ENCODE measurements at places on chromosomes 2 and 18.

- no peak for DNase-seq
Measured at GRCh38 chr2:31137211-31138036, 816 bp downstream of the GALNT14 start.

- DNase-seq = no peak
Measured at GRCh38 chr2:81589406-81589805, 1284.9 kb upstream of the LRRTM1 start.

GRCh38 chr2:229009816-229010215, 261.3 kb downstream of the PID1 start:
- no peak for DNase-seq

- no peak for DNase-seq
Measured at GRCh38 chr2:55025627-55026026, 24.6 kb downstream of the RTN4 start.

- no peak for DNase-seq
Measured at GRCh38 chr2:133667085-133667484, 98.8 kb upstream of the NCKAP5 start.

GRCh38 chr2:76268902-76269620, 558.3 kb upstream of the GCFC2 start:
- DNase-seq = peak; percentile 24

GRCh38 chr2:77567723-77568122, 45.5 kb upstream of the LRRTM4 start:
- no peak for DNase-seq

DNA sequence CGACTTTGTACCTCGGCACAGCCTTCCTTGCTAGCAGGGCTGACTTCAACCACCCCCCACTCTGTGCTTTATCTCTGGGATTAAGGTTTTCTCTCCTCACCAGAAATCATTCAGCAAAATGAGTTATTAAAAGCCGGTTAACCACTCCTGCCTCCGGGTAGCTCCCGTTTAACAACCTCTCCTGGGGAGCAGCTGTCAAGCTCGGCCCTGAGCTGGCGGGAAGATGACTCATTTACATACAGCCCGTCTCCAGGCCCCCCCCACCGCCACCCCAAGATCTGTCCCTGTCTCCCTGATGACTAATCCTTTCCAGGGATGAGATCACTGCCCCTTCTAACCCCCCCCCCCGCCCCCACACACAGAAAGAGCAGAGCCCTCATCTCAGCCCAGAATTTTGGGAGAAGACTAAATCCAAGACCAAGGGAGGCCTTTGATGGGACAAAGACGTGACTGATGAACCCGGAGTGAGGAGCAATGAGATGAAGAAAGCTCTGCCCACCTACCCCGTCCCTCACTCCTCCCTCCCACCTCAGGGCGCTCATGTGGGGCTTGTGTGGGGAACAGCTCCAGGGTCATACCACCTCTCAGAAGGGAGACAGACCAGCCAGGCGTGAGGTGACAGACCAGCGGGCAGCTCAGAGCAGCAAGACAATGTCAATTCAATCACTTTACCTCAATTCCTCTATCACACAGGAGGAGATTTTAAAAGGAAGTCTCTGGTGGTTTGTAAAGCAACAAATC, 131.4 kb downstream of the MSH2 start:
- DNase-seq = peak; percentile 64

DNA sequence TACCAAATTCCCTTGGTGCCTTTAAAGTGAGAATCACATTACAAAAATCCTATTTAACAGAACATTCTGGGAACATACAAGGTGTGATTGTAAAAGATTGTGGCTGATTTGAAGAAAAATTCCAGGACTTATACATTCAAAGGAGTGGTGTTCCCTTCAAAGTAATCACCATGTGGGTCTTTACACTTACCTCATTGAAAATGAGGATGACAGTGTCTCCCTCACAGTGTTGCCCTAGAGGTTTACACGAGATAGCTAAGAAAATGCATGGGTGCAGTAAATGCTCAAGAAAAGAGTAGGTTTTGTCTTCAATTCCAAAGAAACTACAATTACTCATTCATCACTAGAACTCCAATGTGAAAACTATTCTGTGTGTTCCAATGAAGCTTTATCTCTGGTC, 331.5 kb downstream of the SLC4A3 start:
- no peak for DNase-seq

DNA sequence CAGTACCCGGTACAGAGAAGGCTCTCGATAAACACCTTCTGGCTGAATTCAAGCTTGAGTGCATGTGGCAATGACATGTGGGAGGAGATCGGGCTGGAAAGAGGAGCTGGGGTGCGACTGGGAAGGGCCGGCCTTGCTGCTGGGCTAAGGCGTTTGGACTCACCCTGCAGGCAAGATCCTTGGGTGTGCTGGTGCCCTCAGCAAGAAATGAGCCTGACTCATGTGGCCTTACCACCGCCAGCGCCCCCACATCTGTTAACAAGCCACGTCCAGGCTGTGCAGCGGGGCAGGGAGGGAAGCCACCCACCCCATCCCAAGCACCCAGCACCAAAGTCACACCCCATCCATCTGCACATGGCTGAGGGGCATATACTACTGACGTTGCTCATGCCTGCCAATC, 1.3 kb downstream of the HS1BP3 start:
- no peak for DNase-seq

- DNase-seq = no peak
Measured at GRCh38 chr2:188787021-188787657, 187.0 kb upstream of the COL3A1 start.

- no peak for DNase-seq
Measured at GRCh38 chr2:172215936-172216335, 113.2 kb upstream of the DLX2 start.

DNA sequence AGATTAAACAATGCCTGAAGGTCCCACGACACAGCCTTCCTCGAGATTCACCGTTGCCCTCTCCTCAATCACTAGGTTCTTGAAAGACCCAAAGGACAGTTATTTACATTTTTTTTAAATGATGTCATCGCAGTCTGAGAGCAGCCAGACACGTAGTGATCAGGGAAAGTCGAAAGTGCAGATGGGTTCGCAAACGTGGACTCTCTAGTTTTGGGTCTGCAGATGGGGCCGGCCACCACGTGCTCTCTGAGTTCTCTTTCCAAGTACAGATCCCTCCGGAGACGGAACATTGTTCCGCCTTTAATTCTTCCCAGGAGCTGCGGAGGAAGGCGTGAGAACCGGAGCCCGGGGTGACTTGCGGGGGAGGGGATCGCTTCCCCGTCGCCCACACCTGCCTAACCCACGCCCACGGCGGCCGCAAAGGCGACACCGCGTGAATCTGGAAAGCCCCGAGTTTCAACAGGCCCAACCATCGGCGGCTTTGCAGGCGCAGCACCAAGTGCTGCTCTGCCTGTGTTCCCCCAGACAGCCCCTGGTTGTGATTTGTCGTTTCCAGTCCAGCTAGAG, 54.3 kb downstream of the PKDCC start:
- no peak for DNase-seq

DNA sequence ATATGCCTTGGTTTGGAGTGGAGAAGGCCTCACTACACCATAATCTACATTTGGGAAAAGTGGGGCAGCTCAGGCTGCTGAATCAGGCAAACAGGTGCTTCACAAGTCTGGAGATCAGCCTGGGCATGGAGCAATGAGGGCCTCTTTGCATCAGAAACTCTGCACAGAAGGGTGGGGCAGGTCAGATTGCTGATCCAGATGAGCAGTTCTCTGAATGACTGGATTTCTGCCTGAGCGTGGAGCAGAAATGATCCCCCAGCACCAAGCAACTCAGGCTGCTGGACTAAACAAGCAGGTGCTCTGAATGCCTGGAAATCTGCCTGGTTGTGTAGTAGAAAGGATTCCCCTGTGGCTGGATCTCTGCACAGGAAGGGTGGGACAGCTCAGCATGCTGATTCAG, 605.3 kb upstream of the ZNF804A start:
- no peak for DNase-seq

DNA sequence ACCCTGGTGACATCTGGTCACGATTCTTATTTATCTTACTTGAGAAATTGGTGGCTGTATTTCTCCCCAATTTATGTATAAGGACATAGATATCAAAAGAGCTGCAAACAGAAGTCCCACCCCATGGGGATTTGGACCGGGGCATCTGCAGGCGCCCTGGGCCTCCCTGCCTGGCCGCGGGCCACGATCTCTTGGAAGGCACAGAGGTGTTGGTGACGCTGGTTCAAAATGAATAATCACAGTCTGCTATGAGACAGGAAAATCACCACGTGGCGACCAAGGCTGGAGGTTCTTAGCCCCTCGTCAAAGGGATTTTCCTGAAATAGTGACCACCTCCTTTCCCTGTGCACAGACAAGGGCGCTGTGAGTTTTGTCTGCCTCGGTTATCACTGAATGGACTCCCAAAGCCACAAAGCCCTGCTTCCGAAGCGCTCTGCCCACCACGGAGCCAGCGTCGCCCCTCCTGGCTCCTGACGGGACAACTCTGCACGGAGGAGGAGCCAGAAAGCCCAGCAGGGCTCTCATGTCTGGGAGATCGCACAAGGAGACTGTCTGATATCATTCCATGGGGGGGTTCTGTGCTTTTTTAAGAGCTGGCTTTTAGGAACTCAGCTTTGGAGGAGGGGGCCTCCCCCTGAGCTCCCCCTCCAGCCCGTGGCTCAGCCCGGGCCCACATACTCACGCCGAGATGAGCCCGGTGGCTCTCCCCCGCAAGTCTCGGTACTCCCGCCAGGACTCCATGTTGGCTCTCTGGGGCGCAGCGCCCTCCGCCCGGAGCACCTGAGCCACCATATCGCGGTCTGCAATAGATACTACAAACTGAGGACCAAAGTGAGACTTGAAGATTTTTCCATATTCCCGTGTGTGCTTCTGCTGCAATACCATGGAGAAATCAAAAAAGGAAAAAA, 14.6 kb downstream of the CYP27C1 start:
- no peak for DNase-seq

- DNase-seq = no peak
Measured at GRCh38 chr2:224545884-224546644, 39.1 kb downstream of the CUL3 start.

GRCh38 chr18:26207937-26208336, 18.3 kb upstream of the TAF4B start:
- DNase-seq = no peak

DNA sequence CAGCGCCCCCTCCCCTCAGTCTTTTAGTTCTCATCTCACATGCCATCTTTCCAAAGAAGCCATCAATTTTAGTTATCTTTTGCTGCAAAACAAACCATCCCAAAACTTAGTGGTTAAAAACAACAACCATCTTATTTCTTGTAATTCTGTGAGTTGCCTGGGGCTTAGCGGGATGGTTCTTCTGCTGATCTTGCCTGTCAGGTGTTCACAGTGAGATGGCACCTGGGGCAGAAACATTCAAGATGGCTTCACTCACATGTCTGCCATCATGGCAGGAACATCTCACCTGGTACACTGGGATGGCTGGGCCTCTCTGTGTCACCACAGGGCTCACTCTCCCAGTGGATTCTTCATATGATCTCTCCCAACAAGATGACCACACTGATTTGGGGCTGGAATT, 144.5 kb upstream of the MSH6 start:
- no peak for DNase-seq

DNA sequence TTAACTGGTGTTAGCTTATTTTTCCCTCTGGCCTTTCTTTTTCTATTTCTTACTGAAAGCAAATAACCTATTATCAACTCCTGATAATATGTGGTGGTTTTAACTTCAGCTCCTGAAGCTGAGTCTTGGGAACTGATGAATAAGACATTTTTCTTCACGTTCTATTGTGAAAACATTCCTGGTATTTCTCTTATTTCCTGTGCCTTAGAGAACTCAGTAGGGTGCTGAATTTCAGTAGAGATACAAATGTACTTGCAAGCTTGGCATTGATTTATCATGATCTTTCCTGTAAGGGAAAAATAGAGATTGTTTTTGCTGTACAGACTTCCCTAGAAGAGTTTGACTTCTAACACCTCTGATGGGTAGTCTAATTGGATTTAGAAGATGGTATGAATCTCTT, 52.8 kb upstream of the DCC start:
- DNase-seq = no peak

DNA sequence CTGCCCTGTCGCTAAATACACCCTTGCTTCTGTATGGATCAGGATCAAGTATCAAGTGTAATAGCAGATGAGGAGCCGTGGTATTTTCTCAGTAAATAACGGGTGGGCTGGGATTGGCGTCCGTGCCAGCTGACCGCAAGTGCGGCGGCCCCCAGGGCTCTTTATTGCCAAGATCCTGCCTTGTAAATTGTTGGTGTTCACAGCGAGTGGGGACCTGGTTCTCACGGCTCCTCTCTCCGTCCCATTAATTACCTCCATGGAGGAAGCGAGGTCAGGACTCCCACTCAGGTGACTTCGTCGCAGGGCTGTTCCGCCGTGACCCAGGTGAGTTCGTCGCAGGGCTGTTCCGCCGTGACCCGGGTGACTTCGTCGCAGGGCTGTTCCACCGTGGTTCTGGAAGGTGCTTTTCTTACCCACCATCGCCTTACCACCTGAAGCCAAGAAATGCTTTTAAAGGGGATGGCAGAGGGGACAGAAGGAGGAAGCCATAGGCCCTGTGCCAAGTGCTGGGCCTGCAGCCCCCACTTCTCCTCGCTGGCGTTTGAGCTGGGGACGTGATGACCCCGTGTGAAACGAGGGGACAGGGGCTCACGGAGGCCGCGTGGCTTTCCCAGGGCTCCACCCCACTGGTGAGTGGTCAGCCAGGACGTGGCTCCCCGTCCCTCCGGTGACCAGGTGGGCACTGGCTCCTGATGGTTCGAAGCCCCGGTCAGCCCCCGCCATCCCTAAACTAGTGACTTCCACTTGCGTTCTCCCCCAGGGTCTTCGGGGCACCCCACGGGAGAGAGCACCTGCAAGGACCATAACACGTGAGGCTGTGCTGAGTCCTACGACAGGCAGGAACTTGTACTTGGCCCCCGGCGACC, 118.4 kb downstream of the TWIST2 start:
- no peak for DNase-seq

DNA sequence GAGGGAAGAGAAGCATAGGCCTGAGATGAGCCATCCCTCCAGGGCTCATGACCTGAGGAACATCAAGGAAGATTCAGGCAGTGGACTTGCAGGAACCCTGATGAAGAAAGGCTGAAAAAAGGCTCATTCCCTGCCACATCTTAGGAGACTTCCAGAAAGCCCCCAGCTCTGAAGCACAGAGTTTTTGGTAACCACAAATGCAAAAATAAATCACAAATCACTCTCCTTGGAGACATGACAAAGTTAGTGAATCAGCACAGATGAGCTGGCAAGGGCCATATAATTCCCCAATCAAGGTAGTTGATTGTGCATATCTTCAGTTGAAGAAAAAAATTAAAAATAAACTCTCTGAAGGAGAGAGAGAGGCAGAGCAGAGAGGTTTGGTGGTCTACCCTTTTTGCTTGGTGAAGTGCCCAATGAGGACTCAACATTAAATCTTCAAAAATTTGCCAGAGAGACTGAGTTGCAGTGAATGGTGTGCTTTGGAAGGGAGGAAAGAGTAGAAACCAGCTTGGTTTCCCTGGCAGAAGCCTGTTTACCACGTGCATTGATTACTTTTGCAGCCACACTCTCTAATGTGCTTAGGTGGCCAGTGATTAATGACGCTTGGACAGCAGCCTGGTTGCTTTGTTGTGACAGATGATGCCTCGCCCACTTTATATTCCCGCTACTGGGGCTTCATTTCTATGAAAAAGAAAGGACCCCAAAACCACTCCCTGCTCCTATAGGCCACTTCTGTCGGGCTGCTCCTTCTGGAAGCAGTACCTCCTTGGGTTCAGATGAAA, 257.4 kb upstream of the SLC14A2 start:
- DNase-seq = no peak

- no peak for DNase-seq
Measured at GRCh38 chr2:23803264-23803964, 123.5 kb downstream of the ATAD2B start.

GRCh38 chr2:79596403-79596802, 83.6 kb downstream of the CTNNA2 start:
- no peak for DNase-seq

GRCh38 chr18:22230471-22230945, 61.1 kb downstream of the GATA6 start:
- DNase-seq = peak; percentile 67
